Epithelial cell of proximal tubule (primary cell): ENCODE measurements at places on chromosomes 12 and 14. TPM values are rescaled to one million over a fixed set of nuclear protein-coding genes. Genes with fewer than 3 reads are reported as not detected.
A peak's percentile ranks its signal among the peaks of the same experiment; 100 is the strongest.

DNA sequence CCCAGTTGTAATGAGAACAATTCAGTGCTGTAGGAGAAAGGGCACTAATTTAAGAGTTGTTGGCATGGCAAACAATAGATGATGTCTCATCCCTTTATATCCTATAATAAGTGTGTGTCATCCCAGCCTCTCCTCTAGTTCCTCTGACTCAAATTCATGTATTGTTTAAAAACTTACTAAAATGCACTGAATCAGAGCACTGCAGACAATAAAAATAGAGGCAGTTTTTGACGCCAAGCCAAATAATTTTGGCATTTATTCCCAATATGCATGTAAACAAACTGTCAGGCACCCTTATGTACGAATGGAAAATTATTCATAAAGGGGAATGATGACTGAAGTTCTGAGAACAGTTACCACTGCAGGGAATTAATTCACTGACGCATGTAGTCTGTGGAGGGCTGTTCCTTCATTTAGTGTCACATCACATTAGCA lies 57.9 kb upstream of the TMX1 start:
- no peak for DNase-seq

DNA sequence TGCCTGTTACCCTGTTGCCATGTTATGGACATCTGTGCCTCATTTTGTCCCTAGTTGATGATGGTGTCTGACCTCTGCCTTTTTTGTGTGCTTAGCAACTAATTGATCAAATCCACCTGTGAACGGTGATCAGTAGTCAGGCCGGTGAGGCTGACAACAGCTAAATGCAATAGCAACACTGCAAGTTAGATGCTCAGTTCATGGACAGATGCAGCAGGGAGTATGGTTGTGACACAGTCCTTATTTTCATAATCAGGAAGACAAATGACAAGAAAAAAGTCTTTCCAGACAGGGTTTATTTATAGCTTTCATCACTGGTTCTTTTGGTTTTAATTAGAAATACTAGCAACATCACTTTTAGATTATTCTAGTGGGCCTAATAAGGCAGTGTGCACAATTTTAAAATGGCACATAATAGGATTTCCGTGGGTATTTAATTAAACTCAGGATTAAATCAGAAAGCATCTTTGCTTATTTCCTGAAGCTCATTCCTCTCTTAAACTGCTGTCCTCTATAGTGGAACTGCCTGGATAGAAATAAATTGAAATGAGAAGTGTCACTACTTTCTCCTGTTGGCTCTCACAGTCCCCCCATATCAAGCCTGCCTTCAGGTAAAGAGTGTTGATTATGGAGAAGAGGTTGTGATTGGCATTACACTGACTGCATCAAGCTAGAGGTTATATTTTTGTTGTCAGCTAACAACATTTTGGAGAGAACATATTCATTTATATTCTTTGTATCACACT lies 281.1 kb upstream of the NAV3 start:
- DNase-seq: no peak

DNA sequence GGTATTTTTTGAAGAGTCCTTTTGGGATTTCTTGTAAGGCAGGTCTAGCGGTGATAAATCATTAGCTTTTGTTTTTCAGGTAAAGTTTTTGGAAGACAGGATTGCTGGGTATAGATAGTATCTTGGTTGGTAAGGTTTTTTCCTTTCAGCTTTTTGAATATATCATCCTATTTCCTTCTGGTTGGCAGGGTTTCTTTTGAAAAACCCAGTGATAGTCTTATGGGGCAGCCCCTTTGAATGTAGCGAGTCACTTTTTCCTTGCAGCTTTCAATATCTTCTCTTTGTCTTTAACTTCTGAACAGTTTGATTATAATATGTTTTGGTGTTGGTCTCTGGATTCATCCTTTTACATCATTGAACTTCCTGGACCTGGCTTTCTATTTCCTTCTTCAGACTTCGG lies 20.2 kb downstream of the TMX1 start:
- no peak for DNase-seq

- DNase-seq: no peak
Measured at GRCh38 chr12:106214571-106214970, 33.2 kb downstream of the CKAP4 start.

DNA sequence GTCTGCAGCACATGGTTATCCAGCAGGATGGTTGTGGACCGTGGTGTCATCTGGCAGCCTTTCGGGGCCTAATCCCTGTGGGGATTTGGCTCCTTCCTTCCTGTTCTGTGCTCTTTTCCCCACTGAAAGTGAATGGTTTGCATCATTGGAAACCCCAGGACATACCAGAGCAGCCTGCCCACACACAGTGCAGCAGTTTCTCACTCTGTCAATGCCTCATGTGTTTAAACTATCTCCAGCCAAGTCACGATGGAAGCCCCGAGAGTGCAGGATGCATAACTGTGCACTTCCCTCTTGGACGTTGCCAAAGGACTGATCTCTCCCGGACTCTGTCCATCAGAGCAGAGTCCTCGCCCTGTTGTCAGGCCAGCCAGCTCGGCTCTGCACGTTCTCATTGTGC lies 29.0 kb upstream of the AMN start:
- no peak for DNase-seq

- peak; percentile 66 for DNase-seq
Measured at GRCh38 chr14:69715725-69716477, 51.0 kb upstream of the SRSF5 start.

DNA sequence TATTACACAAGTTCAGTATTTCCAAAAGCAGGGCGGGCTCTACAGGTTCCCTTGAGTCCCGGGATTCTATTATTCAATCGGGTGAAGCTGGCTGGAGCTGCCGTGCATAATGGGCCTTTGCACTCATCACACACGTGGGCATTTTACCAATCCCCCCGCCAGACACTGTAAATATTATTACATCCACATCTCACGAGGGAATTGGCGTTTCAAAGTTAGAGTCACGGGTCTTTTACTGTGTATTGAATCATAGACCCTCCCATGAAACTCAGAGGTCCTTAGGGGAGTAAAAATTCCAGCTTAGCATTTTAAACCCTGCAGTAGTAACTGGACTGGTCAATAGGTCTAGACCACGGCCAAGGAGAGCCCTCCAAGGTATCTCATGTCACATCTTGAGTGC lies 70.3 kb downstream of the MAP1LC3B2 start:
- no peak for DNase-seq

The KIF26A gene
- total RNA-seq: 0.46 and 0.87 TPM in 2 replicates

The MYF5 gene
- total RNA-seq: not detected in 2 replicates

The MFAP5 gene
- 0.75 and 0.94 TPM in 2 replicates for total RNA-seq

The GUCY2C gene
- total RNA-seq: not detected in 2 replicates

The SVOP gene
- total RNA-seq: not detected in 2 replicates
